ENCODE measurements at places on chromosomes 1 and 21.

- no peak for DNase-seq
Observed at GRCh38 chr1:109181085-109181806, 32.5 kb upstream of the SARS1 start.

GRCh38 chr21:25647647-25648046 lies 8.6 kb downstream of the JAM2 start:
- DNase-seq = no peak

- DNase-seq = no peak
Observed at GRCh38 chr1:119440721-119441307, 25.9 kb downstream of the HSD3B2 start.

GRCh38 chr1:228170666-228171065 lies 5.1 kb downstream of the IBA57 start:
- DNase-seq = no peak

DNA sequence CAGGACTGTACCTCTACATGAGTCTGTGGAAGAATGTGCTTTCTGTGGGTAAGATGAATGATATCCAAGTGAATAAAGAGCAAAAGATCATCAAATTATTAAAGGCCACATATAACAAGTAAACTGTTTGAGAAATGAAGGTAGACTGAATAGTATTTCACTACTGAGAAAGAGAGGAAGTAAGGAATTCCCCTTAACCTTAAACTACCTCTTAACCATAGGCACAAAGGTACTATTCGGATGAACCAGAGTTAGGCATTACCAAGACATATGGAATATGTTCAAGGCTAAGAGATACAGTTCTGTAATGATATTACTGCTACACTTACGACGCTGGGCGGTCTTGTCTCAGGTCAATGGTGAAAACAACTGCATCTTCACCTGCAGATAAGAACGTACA lies 25.5 kb downstream of the DCAF8 start:
- no peak for DNase-seq
